ENCODE measurements at places on chromosomes 4 and X.
A peak's percentile ranks its signal among the peaks of the same experiment; 100 is the strongest.

GRCh38 chr4:25377572-25378436 is 741 bp downstream of the ANAPC4 start:
- DNase-seq, result peak; percentile 1

DNA sequence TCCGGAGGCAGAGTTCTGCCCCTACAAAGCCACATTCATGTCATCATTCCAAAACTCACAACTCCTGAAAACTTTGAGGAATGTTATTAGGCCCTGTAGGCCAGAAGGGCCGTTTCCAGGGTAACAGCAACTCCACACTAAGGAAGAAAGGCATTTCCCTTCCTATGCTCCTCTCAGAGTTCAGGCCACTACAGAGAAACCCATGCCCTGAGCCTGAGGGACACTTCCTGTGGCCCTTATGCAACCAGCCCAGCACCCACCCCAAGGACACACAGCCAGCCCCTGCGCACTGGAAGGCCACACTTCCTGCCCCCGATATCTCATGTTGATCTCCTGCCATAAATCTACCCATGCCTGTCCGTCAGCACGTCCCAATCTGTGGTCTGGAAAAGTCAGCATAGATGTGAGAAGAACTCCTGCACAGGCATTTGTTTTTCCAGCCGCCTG is 289.3 kb downstream of the BCOR start:
- no peak for DNase-seq

GRCh38 chr4:101348995-101349800 is 1.9 kb upstream of the PPP3CA start:
- no peak for DNase-seq

DNA sequence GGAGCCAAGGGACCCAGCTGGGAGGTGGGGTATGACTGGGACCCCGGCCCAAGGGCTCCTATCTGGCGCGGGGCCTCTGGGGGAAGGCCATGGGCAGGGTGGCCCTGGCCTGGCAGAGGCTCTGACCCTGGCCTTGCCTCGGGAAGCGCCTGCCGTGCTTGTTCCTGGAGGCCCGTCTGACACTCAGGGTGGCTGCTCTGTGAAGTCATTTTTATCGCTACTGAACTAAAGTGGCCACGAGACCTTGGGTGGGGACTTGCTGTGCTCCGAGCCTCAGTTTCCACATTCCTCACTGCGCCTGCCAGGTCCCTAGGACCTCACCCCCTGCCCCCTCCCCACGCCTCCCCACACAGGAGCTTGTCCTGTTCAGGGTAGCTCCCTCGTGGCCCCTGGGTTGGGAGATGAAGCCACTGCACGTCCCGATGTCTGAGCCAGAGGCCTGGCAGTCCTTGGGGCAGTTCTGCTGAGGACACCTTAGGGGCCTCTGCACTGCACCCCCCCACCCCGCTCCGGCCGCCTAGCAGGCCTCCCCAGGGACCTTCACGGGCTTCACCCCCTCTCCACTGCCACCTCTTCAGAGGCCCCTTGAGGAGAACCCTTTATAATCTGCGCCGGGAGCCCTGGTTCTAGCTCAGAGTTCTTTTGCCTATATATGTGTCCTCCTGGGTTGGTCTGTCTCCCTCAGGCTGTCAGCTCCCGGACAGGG is 639 bp upstream of the SORCS2 start:
- DNase-seq, result no peak

- no peak for DNase-seq
Measured at GRCh38 chrX:28697732-28698131, 110.5 kb downstream of the IL1RAPL1 start.

DNA sequence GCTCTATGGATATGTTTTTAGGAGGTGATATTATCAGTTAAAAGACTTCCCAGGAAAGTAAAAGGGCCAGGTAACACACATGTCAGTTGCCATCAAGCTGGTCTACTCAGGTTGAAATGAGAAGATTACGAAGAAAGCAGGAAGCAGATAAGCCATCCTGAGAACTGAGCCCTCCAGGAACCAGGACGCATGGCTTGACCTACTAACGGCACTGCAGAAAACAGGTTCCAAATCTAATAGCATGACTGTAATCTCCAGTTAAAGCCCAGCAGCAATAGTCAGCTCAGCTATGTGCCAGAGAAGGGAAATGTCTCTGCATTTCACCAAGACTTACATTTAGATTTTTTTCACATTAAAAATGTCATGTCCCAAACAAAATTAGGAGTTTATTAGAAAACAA is 77.9 kb downstream of the APBB2 start:
- DNase-seq, result no peak

GRCh38 chr4:122762520-122762919 is 30.0 kb downstream of the BBS12 start:
- DNase-seq, result peak; percentile 30

DNA sequence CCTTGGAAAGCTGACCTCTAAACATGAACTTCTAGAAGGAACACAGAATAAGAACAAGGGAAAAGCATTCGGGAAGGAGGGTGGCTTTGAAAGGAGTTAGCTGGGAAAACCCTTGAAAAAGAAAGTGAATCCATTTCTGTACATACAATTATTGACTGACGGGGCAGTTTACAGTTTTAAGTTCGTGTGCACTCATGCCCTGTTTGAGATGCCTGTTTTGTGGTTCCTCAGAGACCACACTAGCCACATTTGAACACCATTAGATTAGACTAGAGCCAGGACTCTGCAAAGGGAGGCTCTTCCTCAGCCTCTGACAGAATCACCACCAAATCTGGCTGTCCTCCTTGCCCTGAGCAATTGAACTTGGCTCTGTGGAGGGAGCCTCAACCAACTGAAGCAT is 158.3 kb downstream of the PALLD start:
- DNase-seq, result no peak
